ENCODE measurements at places on chromosomes 11 and 22.
A peak's percentile ranks its signal among the peaks of the same experiment; 100 is the strongest.

- no peak for DNase-seq
Measured at GRCh38 chr22:47121791-47122190, 359.3 kb downstream of the TBC1D22A start.

GRCh38 chr11:44943696-44944095, 7.0 kb downstream of the TP53I11 start:
- no peak for DNase-seq

DNA sequence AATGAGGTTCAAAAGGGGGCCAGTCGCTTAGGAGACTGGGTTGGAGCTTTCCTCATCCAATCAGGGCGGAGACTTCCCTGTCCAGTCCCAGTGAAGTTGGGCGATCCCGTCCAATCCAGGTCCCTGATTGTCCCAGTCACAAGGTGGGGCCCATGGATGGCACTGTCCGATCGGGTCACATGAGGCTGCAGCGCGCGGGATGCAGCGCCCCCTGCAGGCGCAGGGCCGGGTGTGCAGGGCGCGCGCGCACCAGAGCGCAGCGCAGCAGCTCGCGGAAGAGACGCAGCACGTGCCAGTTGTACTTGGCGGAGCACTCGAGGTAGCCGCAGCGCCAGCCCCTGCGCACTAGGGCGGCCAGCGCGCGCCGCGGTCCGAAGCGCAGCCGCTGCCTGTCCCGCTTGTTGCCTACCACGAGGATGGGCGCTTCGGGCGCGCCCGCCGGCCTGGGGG, 2.3 kb downstream of the RASL10A start:
- peak; percentile 44 for DNase-seq

GRCh38 chr11:2272228-2272945, 2.0 kb upstream of the ASCL2 start:
- DNase-seq, result no peak

- DNase-seq, result peak; percentile 2
Measured at GRCh38 chr11:95884376-95884775, 39.5 kb downstream of the MTMR2 start.

- DNase-seq, result no peak
Measured at GRCh38 chr11:110631551-110631950, 80.7 kb downstream of the ARHGAP20 start.

- no peak for DNase-seq
Measured at GRCh38 chr11:126756855-126757254, 243.7 kb downstream of the KIRREL3 start.

DNA sequence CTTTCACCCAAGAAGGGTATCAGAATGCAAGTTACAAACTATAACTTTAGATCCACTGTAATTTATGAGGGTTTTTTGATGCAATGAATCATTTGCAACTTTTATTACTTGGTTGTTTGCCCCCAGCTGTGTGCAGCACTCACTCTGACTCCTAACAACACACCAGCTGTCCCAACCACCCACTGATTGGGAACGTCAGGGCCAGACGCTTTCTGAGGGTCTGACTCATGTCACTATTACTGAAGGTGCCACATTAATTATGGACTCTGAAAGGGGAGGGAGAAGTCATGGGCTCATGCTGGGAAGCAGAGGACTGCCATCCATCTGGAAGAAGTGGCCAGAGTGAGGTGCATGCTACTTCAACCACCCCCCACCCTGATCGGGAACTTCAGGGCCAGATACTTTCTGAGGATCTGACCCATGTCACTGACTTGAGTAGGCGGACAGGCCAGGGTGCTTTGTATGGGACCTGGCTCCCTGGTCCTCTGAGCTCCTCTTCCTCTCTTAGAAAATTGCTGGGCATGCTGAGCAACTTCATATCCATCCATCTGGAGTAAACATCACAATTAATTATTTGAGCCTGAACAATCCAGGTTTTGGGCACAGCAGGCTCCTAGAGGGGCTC, 44.9 kb upstream of the DRD2 start:
- DNase-seq, result no peak

- no peak for DNase-seq
Measured at GRCh38 chr11:124656774-124657630, 16.5 kb downstream of the SIAE start.

- DNase-seq, result no peak
Measured at GRCh38 chr11:23944923-23945322, 551.9 kb upstream of the LUZP2 start.

GRCh38 chr11:82718307-82718706, 15.4 kb downstream of the FAM181B start:
- DNase-seq, result peak; percentile 72

- peak; percentile 72 for DNase-seq
Measured at GRCh38 chr22:46069521-46070214, 80.7 kb upstream of the PPARA start.

- peak; percentile 61 for DNase-seq
Measured at GRCh38 chr11:26930518-26931247, 63.2 kb upstream of the FIBIN start.

GRCh38 chr22:24141586-24141985, 39.7 kb upstream of the SUSD2 start:
- DNase-seq, result peak; percentile 49

DNA sequence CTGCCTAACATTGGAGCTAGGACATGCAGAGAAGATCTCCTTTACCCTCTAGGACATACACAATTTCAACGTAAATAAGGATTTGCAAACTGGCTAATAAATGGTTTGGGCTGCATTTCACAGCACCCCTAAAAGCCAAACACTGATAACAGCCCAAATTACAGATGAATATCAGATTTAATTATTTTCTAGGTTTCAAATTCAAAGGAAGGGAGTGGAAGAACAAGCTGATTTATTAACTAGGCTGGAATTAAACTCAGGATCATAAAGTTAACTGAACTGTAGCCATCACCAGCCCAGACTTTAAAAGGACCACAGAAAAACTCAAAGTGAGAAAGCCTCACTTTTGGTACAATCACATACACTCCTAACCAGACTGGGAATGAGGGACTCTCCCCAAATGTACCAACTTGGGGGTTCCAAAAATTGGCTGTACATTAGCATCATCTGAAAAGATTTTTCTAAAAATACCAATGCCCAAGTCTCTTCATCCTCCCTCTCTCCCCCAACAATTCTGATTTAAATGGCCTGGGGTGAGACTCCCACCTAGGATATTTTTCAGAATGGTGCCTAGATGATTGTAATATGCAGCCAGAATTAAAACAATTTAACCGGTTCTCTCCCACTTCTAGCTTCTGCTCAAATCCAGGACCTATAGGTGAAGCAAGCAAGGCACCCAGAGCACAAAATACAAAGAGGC, 43.5 kb downstream of the SYTL2 start:
- no peak for DNase-seq

DNA sequence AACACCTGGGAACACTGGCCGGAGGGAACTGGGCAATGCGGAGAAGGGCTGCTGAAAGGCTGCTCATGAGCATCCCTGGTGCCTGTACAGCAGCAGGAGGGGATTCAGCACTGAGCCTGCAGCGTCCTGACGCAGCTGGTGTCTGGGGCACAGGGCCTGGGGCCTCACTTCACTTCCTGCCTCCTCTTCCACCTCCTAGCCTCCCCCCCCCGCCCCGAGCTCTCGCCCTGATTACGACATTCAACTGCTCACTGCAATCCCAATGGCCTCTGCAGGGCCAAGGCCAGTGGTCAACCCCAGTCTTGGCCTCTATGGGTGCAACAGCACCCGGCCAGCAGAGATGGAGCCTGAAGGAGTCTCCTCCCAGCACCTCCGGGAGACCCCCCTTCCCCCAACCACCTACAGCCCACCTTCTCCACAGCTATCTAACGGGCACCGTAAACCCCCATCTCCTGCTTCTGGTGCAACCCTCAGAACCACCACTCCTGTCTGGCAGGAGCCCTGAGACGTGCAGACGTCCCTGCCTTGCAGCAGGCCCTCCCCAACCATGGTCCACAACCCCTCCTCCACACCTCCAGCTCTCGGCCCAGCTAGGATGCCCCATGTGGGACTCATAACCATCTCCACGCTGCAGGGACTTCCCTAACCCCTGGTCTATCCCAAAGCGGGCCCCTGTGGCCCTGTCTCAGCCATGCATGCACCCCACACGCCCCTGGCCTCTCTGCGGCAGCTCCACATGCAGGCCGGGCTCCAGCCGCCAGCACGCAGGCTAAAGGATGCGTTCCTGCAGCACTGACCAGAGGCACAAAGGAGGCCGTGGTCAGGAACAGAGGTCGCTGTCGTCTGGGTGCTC, 38.2 kb downstream of the BRD1 start:
- peak; percentile 81 for DNase-seq

GRCh38 chr22:24761888-24762675, 12.4 kb downstream of the PIWIL3 start:
- DNase-seq, result no peak

GRCh38 chr22:34297536-34298120, 377.4 kb upstream of the LARGE1 start:
- DNase-seq, result no peak

DNA sequence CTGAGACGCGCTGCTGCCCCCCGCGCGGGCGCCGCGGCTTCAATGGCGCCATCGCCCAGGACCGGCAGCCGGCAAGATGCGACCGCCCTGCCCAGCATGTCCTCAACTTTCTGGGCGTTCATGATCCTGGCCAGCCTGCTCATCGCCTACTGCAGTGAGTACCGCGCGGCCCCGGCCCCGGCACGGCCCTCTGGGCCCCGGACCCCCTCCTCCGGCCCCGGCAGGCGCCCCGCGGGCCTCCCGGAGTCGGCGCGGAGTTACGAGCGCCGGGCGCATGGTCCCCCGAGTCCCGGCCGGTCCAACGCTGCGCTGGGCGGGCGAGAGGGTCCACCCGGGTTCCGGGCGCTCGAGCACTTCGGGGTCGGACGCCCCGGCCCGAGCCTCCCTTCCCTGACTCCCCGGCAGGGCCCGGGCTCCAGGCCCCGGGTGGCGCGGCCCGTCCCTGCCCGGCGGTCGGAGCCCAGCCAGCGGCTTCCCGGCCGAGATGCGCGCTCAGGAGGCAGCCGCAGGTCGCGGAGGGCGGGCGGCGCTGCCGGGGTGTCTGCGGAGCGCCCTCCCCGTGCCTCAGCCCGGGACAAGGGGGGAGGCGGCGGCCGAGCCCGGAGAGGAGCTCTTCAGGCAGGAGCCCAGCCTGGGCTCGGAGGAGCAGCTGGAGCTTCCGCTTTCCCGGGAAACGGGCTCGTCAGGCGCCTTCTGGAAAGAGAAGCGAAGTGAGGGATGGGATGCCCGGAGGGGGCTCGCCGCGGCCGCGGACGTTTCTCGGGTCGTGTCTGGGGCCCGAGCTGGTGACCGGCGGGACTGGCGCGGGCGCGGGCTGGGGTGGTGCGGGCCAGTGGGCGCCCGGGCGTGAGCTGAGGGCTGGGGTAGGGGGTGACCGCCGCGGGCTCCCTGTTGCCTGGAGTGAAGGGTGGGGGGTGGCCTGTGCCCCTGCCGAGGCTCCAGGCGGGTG, 1337.8 kb downstream of the BRD1 start:
- DNase-seq, result peak; percentile 63

- no peak for DNase-seq
Measured at GRCh38 chr22:19081351-19081750, 40.9 kb downstream of the DGCR2 start.

DNA sequence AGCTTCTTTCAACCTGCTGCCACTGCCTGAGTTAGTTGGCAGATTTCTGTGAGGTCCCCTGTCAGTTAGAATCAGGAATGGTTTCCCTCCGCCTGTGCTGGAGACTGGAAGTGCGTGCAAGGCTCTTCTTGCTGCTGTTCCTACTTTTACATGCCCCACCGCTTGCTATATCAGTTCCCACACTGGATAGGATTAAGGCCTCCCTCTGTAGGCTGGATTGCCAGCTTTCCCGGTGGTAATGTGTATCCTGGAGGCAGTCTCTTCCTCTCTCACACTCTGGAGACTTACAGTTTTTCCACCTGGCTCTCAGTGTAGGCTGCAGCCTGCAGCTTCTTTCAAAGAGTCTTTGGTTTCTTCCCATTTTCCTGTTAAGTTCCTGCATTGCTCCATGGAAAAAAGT, 66.5 kb downstream of the ARHGAP42 start:
- no peak for DNase-seq

DNA sequence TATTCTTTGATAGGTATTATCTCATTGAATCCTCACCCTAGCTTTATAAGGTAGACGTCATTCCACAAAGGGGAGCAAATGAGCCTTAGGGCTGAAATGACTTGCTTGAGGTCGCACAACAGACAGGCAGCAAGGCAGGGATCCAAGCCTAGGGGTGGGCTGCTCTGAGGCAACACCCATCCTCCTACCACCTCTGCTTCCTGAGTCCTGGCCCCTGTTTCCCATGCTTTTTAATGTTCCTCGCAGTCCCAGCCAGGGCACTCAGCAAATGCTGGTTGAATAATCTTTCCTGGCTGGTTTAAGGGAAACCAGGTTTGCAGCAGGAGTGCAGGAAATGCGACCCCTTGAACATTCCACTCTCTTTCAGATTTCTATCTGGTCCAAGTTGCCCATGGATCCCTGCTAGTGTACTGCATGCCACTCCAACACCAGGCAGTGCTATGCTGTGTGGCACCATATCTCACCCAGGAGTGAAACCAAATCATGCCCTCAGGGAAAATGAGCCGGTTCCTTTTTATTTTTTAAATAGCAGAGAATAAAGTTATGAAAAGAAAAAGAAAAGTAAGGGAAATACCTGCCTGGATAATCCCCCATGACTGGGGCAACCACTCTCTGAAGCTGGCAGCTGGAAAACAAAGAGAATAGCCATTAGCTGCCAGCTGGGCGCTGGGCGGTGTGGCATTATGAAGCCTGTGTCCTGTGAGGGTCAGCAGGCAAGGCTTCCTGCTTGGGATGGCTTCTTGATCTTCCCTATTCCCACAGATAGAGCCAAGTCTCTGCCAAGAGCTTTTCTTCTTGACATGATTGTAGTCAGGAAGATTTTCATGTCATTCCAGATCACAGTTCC, 21.8 kb downstream of the MICAL2 start:
- DNase-seq, result no peak

GRCh38 chr11:85673393-85673792, 8.5 kb upstream of the CREBZF start:
- DNase-seq, result no peak

Measured in AG08395 (cell line).